Stimulated activated CD4-positive, alpha-beta T cell treated with anti-CD3 and anti-CD28 coated beads, Interleukin-12 subunit alpha, Interleukin-12 subunit beta, amount 100 ng/mL, for 24 hours (primary cell): ENCODE measurements at places on chromosomes 1 and 21.
A peak's percentile ranks its signal among the peaks of the same experiment; 100 is the strongest.

- no peak for DNase-seq
Measured at GRCh38 chr1:62178372-62178771, 16.3 kb upstream of the L1TD1 start.

DNA sequence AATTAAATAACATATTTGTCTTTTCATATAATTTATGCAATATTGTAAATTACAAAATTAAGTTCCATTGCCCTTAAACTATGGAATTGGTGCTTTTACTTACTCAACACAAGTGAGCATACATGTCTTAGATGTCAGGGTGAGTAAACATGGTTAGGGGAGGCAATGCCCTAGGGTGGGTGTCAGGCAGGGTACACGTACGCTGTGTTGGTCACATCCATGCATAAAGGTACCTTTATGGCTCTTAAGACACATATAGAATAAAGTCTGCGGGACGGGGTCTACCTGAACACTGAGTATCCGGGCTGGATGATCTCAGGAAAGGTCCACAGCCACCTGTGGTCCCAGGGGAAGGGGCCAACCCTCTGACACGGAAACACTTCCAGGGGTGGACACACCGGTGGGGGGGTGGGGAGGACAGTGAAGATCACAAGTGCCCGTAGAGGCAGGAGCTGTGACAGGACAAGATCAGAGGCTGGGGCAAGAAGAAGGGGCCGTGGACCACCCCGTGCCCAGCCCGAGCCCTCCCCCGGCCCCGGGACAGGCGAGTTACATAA is 720 bp downstream of the LIN9 start:
- peak; percentile 7 for DNase-seq

GRCh38 chr1:238409191-238409850 is 518.6 kb upstream of the ZP4 start:
- DNase-seq, result no peak

GRCh38 chr1:36303650-36304360 is 2.4 kb upstream of the SH3D21 start:
- no peak for DNase-seq

DNA sequence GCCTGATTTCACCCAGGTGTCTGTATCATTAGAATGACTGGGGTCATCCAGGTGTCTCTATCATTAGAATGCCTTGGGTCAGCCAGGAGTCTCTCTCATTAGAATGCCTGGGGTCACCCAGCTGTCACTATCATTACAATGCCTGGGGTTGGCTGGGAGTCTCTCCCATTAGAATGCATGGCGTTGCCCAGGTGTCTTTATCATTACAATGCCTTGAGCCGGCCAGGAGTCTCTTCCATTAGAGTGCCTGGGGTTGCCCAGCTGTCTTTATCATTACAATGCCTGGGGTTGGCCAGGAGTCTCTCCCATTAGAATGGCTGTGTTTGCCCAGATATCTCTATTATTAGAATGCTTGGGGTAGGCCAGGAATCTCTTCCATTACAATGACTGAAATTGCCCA is 61.6 kb downstream of the RNF187 start:
- no peak for DNase-seq

- no peak for DNase-seq
Measured at GRCh38 chr1:22343456-22344328, 108.0 kb upstream of the ZBTB40 start.
